ENCODE measurements at places on chromosomes 7 and 10. TPM values are rescaled to one million over a fixed set of nuclear protein-coding genes. Genes with fewer than 3 reads are reported as not detected.

NPSR1 gene
- not detected for total RNA-seq

SLC16A12 gene
- total RNA-seq, result 0.19 TPM

ACTL6B gene
- not detected for total RNA-seq

PPIA gene
- 5,198 TPM for total RNA-seq

CALCR gene
- total RNA-seq, result not detected

ZDHHC16 gene
- total RNA-seq, result 55.0 TPM

CAMK2B gene
- total RNA-seq, result 0.21 TPM

EFCAB10 gene
- total RNA-seq, result 2.9 TPM

LRIT1 gene
- total RNA-seq, result not detected

C10orf62 gene
- not detected for total RNA-seq

ZNF679 gene
- total RNA-seq, result not detected

TFEC gene
- not detected for total RNA-seq

PYROXD2 gene
- 4.1 TPM for total RNA-seq

CPA4 gene
- 4.5 TPM for total RNA-seq

IFIT3 gene
- 5.0 TPM for total RNA-seq

All from A549 treated with ZK216348 at 1 μM for 4 hours (cell line).